ENCODE measurements at places on chromosomes 1 and 21.

DNA sequence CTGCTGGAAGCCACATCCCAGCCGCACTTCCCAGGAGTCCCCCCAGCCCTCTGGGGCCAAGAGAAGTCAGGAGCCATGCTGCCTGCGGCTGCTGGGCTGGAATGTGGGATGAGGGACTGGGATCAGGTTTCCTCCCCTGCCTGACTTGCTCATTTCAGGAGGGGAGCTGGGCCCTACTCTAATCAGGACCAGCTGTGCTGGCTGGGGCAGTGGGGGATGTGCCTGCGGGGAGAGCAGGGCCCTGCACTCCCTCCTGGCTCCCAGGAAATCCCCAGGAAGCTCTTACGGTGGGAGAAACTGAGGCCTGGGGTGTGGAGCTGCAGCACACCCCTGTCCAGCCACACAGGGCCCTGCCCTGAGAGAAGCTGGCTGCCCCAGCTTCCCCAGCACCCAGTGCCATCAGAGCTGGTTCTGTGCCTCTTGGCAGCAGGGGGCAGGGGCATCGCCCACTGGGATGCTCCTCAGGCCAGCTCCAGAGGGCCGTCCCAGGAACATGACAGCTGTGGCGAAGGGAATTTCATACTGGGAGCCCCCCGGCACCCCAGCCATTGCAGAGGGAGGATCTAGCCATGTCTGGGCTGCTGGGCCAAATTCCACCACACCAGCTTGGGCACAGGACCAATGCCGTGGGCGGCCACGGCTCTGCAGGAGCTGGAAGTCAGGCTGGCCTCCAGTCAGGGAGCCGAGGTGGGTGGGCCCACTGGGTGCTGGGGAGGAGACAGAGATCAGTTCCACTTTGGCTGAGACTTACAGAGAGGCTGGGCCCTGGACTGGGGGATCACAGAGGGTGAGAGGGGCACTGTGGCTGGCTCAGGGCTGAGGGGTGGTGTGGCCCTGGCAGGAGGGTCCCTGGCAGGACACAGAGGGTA is 21.3 kb upstream of the PRSS38 start:
- DNase-seq = peak; percentile 85

- no peak for DNase-seq
These were observed 228.3 kb upstream of the DEPDC1 start for GRCh38 chr1:68725001-68725752.

DNA sequence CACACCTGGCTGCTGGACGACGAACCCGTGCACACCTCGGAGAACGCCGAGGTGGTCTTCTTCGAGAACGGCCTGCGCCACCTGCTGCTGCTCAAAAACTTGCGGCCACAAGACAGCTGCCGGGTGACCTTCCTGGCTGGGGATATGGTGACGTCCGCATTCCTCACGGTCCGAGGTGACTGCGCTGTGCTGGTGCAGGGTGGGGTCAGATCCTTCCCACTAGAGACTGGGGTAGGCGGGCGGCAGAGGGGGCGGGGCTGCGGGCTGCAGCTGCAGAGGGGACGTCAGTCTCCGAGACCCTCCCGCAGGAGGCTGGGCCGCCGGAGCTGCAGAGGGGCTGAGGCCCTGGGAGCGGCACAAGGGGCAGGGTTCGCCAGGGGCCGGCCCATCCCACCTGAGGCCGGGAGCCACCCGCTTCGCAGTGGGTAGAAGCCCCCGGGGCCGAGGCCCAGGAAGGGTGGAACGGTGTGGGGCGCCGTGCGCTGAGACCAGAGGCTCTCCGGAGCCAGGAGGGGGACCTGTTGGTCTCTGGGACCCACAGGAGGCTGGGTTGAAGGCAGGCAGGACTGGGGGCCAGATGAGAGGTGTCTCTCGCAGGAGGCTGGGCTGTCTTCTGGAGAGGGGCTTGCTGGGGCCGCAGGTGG is 90.6 kb downstream of the TRIM11 start:
- DNase-seq = no peak

- no peak for DNase-seq
These were observed 192.2 kb downstream of the DYRK1A start for GRCh38 chr21:37558676-37559211.
